HFFc6 (cell line): ENCODE measurements at places on chromosomes 13 and 19.

DNA sequence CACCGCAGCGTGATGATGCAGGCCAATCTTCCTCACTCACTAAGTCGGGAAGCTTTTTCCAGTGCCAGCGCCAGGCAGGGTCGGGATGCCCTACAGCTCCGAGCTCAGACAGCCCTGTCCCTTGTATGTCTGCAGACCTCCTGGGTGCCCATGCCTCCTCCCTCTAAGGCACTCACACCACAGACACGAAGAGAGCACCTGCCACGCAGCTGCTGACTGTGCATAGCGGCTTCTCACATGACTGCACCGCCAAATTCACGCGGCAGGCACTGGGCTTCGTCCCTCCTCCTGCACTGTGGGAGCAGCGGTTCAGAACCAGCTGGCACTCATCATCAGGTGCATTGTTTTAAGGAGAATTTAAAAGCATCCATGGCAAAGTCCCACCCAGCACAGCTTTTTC is 88.1 kb downstream of the SLC7A1 start:
- no peak for DNase-seq

- DNase-seq: no peak
Observed at GRCh38 chr13:75055296-75055695, 426.7 kb downstream of the TBC1D4 start.

- DNase-seq: no peak
Observed at GRCh38 chr13:35354285-35354684, 122.2 kb downstream of the MAB21L1 start.

GRCh38 chr19:11378319-11379189 is 4.1 kb downstream of the SWSAP1 start:
- DNase-seq: peak; percentile 81

DNA sequence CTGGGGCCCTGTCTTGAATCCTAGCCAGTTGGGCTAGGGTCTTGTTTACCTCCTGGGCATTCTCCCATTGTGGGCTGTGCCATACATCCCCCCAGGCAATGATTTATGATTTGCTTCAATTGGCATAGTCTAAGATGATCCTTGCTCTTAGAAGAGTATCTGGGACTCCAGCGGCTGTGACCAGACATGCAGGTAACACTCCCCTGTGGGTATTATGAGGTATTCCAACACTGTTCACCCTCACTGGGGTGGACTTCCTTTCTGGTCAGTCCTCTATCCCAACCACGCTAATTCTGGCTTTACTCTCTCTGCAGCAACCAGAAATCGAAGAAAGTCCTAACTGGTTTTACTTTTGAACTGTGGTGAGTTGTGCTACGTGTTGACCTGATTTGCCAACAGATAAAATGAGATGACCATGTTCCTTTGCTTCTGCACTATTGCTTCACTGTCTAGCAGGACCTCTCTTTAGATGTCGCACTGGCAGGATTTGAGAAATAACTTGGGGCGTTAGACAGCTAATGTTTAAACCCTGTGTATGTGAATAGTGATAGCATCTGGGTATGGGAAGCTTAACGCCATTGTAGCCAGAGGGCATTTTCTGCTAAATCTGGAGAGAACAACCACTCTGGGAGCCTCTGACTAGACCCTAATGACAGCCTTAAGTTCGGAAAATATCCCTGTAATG is 6.7 kb upstream of the LRCH1 start:
- no peak for DNase-seq

- no peak for DNase-seq
Observed at GRCh38 chr13:107866941-107867623, 348.3 kb downstream of the LIG4 start.

- DNase-seq: no peak
Observed at GRCh38 chr19:2305452-2306280, 2.3 kb downstream of the LINGO3 start.

GRCh38 chr19:16062789-16063188 is 13.5 kb upstream of the TPM4 start:
- DNase-seq: no peak

DNA sequence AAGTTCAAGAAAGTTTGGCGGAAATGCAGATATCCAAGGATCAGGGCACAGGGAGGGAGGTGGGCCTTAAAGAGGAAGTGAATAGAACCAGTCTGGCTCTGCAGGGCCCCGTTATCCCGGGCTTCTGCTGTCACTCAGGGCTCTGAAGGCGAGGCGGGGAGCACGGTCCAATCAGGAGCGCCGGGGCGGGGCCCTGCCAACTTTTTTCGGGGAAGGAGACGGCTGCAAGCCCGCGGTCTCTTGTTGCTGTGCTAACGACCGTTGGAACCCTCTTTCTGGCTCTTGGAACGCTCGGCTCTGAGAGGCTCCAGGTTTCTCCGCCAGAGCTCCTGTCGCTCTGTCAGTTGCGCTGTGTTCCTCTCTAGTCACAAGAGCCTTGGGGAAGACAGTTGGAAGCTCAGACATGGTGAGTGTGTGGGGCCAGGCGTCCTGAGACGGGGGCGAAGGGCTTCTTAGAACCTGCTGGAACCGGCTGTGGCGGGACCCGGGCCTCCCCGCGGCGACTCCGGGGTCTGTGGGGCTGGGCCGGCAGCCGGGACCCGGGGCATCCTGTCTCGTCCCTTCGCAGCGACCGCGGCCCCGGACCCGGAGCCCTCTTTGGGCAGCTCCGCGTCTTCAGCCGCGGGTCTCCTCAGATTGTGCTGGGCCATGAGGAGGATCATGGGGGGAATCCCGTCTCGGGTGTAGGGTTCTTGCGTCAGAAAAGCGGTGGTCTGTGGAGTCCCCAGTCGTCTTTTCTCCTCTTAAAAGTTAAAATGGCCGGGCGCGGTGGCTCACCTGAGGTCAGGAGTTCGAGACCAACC is 27.7 kb downstream of the ZNF844 start:
- DNase-seq: peak; percentile 84

GRCh38 chr13:31267126-31267784 is 67.5 kb downstream of the B3GLCT start:
- DNase-seq: no peak

- peak; percentile 40 for DNase-seq
Observed at GRCh38 chr19:7177926-7178325, 108.4 kb downstream of the ZNF557 start.

GRCh38 chr19:45402298-45403061 is 2.4 kb downstream of the PPP1R13L start:
- no peak for DNase-seq

DNA sequence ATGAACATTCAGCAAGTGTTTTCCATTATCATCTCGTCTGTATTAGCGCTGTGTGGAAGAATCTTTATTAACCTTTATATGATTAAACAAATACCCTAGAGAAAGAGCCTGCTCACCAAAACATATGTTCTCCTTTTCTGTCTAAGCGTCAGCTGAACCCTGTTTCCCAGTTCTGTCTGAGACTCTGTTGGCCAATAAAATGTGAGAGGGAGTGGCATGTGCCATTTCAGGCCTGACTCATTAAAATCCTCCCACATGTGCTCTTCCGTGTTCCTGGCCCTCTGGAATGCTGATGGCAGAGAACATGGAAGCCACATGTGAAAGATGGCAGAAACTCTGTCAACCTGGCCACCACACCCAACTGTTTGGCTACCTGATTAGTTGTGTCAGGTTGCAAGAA is 181.9 kb upstream of the EDNRB start:
- no peak for DNase-seq

GRCh38 chr13:47901441-47901840 is 99.6 kb downstream of the SUCLA2 start:
- no peak for DNase-seq

DNA sequence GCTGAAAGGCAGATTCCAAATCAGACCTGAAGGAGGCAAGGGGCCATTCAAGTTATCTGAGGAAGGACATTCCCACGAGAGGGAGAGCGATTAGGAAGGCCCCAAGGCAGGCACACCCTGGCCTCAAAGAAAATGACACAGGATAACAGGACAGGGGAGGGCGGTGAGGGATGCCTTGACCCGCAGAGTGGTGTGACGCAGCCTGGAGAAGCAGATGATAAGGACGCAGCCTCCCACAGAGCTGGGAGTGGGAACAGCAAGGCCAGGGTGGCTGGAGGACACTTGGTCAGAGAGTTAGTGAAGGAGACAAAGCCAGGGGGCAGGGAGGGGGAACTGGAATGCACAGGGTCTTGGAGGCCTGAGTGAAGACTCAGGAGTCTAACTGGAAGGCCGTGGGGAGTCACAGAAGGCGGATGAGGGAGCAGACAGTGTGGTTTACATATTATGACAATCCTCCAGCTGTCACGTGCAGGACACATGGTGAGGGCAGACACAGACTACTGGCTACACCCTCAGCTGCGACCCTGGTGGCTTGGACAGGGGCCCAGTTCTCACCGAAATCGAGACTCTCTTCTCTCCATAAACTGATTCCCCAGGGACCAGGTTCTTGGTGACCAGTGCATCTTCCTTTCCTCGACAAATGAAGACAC is 5.8 kb upstream of the DYRK1B start:
- DNase-seq: no peak

DNA sequence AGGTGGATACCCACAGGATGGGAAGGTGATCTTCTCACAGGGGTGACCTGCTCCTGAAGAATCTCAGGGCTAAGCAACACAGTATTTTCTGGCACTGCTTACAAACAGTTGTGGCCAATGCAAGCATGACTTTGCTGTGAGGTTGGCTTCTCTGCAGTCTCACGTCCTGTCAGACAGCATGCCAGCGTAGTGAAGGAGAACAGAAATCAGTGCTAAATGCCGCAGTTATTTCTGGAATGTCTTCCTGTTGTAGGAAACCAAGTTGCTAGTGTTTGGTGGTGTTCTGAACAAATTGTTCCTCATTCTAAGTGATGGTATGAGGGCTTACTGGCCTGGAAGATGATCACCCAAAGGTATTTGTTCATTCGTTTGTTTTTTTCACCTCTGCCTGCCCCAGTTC is 320.1 kb downstream of the MTUS2 start:
- DNase-seq: peak; percentile 4

- DNase-seq: peak; percentile 4
Observed at GRCh38 chr13:46756977-46757376, 40.0 kb downstream of the ESD start.

DNA sequence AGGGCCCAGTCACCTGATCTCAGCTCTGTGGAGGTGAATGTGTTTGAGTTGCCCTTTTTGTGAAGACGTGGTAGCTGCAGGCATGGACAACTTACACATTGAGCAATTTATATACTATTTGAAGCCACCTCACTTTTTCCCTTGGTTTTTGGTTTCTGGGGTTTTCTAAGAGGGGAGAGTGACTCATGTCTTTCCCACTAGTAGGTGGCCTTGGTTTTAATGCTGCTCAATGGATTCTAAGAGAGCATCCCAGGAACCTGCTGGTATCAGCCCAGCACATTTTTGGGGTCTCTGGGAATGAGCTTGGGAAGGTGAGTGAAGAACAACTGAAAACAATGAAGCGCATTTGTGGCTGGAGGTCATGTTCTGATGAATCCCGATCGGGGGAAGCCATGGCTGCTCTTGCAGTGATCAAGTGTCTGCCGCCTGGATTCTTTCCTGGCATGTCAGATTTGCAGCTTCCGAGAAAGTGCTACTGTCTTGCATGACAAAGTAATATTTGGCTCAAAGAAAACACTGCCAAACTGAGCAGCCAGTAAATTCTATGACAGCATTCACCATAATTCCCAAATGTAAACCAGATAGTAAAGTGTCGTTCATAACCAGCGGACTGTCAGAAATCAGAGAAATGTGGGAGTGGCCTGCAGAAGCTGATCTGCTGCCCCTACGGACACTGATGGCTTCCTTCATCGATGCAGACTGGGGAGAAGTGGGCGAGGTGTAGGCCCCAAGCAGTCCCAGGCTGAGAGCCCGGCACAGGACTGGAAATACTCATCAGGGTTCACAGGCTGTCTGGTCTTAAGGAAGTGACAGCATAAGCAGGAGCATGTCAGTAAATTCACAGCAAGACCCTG is 98.7 kb downstream of the COL4A2 start:
- DNase-seq: peak; percentile 65

- no peak for DNase-seq
Observed at GRCh38 chr13:114002771-114003321, 29.0 kb upstream of the C13orf46 start.

GRCh38 chr19:9705836-9706235 is 30.9 kb upstream of the ZNF562 start:
- no peak for DNase-seq

DNA sequence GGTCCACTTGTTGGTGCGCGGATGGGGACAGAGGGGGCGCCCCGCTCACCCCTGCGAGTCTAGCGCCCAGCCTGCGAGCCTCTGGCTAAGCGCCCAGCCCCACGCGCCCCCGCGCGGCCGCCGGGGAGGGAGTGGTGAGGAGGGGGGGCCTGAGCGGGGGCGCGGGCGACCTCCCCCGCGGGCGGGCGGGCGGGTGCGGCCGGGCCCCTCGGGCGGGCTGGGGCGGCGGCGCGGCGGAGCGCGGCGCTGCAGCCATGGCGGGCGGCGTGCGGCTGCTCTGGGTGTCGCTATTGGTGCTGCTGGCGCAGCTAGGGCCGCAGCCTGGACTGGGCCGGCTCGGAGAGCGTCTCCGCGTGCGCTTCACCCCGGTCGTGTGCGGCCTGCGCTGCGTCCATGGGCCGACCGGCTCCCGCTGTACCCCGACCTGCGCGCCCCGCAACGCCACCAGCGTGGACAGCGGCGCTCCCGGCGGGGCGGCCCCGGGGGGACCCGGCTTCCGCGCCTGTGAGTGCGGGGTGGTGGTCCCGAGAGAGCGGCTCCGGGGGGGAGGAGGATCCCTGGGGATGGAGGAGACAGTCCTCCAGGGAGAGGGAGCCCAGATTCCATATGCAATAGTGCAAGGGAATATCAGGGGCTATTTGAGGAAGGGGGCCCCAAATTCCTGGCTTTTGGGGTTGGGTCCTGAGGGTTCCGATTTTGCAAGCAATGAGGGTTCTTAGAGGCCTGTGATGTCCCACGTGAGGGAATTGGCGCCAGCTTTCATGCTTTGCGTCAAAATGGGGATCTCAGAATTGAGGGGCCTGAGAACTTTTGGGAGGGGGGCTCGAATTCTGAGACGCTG is at the start of gene LTBP4:
Gene LTBP4 (plus strand): TSS at position 236 of the 841 bp plus-strand sequence. CDS start 19 bp downstream, at position 255.
- DNase-seq: no peak
